ENCODE measurements at places on chromosomes 1 and 21.

- no peak for DNase-seq
These were observed 2.3 kb upstream of the BATF3 start for GRCh38 chr1:212701910-212702309.

- no peak for DNase-seq
These were observed 3.8 kb downstream of the IFI44L start for GRCh38 chr1:78624035-78624434.

GRCh38 chr1:214427871-214428277, 123.5 kb downstream of the PTPN14 start:
- no peak for DNase-seq

DNA sequence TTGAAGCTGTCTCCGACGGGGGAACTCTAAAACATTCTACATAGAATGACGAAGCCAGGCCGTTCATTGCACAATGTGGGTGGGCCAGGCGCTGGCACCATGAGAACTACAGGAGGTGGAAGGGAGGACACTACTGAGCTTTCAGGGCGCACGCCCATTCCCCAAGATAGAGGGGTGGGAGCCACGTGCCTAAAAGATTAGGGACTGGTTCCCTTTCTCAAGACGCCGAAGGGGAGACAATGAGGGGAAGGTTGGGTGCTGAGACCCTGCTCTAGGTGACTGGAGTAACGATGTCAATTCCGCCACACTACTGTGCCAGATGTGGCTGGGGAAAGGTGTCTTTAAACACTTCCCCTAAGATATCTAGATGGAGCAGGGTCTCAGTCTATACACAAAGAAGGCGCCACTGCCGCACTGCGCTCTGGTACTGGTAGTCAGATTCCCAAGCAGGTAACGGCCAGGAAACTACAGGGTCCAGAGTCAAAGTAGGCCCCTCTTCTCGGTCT, 782 bp downstream of the CSDE1 start:
- DNase-seq, result peak; percentile 44

DNA sequence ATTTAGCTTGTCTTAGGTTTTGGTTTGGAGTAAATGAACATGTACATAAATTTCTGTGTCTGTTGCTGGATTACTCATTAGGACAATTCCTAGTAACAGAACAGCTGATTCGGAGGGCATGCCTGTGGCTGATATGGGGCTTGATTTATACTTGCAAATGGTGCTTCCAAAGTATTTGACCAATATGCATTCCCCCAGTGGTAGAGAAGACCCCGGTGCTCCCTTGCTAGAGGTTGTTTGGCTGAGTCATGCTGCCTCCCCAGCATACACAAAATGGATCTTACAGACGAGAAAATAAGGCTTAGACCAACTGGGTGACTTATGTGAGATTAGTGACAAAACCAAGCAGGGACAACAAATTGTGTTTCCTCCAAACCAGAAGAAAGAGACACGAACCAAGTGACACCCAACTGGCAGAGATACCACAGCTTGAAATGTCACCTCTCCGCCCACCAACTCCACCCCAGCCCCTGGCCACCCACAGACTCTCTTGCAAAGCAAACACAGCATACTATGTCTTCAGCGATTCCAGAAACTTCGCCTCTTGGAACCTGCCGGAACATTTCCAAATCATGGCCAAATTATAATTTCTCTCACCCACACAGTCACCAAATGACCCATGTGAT, 75.9 kb upstream of the ETS2 start:
- no peak for DNase-seq

DNA sequence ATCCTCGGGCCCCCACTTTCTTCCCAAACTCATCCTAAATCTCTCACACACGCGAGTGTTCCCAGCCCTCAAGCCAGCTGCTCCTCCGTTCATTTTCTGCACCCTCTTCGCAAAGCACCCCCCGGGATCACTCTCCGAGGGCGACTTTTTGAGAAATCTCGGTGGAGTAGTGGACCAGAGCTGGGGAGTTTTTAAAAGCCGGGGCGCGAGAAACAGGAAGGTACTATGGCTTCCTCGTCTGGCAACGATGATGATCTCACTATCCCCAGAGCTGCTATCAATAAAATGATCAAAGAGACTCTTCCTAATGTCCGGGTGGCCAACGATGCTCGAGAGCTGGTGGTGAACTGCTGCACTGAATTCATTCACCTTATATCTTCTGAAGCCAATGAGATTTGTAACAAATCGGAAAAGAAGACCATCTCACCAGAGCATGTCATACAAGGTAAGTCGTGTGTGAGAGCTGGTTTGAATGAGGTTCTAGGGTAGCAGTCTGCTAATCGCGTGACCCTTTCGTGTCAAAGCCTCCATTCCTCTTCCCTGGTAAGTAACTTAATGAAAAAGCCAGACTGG, 800 bp downstream of the DR1 start:
- no peak for DNase-seq

DNA sequence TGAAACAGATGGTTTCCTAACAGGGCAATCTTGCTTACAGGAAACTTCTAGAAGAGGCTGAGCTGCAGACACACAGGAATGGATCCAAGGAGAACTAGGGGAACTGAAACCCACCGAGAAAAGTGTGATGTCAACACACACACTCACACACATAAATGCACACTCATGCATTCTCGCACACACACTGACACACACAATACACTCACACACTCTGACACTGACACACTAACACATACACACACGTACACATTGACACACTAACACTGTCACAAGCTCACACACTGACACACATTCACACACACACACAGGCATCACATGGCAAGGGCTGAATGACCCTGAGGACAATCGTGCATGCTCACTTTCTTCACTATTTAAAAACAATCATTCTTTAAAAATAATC, 142.7 kb downstream of the NPHP4 start:
- DNase-seq, result no peak

DNA sequence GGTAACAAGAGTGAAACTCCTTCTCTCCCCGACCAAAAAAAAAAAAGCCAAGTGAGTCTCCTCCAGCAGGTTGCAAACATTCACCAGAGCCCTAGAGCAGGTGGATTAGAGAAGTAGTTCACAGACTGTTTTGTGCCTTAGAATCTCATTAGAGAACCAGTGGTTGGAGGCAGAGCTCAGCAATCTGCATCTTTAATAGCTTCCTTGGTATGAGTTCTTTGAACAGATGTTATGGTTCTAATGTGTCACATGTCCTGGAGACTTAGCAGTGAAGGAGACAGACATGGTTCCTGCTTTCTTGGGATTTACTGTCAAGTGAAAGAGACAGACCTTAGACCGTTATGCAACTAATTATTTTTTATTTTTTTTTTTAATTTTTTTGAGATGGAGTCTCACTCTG, 26.8 kb downstream of the SESN2 start:
- DNase-seq, result no peak

GRCh38 chr1:6625584-6626149, 999 bp downstream of the THAP3 start:
- no peak for DNase-seq

DNA sequence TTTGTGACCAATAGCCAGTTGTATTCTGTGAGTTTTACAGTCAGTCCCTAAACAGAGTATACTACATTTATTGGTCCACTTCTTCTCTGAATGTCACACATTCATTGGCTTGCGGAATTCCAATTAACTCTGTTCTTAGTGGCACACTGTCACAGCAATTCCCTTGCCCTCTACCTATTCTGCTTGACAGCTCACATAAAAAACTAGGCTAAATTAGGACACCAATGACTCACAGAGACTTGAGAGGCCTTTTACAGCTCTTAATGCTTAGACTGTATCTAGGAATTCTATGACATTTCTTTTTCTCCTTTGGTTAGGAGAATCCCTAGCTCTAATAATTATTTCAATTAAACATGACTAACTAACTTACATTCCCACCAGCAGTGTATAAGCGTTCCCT, 104.1 kb downstream of the NEGR1 start:
- no peak for DNase-seq

GRCh38 chr1:1927751-1928150, 8.7 kb upstream of the TMEM52 start:
- DNase-seq, result no peak

DNA sequence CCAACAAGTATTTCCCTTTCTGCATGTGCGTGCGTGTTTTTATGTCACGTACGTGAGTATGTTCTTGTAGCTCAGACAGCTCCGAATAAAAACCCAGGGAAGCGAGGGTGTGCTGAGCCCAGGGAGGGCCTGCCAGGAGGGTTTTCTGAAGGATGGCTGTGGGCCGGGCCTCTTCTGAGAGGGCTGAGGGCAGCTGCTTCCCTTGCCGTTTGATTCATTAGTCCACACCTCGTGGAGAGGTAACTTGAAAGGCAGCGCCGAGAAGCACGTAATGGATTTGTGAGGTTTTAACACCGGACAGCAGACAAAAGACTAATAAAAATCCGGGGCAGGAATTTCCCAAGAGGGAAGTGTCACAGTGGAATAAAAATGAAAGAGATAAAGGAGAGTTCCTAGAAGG, 29.5 kb downstream of the CD247 start:
- DNase-seq, result no peak

DNA sequence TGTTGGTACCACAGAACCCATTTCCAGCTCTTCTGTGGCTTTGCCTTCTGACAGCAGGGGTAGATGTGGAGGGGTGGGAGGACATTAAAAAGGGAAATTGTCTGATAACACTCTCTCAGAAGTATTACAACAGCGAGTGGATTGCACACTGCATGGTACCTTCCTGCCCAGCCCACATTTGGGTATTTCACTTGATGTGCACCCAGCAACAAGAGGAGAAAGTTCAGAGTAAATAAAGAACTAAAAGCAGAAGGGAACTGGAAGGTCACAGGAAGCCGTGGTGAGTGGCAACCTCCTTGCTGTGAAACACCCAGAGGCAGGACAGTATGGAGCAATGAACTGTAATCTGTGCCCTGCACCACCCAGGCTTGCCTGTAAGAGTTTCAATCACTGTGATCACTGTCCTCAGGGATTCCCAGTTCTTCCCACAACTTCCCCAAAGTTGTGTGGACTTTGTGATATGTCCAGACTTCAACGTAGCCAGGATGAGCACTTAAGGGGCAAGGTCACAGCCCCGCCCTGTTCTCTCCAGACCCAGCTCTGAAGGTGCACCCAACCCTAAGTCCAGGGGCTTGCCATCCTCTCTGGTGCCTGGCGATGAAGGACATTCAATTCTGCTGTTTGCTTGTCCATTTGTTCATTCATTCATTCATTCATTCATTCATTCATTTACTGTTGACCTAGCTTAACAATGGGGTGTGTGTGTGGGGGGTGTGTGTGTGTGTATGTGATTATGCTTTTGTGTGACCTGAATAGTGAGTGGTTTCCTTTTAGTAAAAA, 18.7 kb upstream of the F5 start:
- DNase-seq, result no peak

- DNase-seq, result no peak
These were observed 66.9 kb upstream of the NGF start for GRCh38 chr1:115404911-115405310.

DNA sequence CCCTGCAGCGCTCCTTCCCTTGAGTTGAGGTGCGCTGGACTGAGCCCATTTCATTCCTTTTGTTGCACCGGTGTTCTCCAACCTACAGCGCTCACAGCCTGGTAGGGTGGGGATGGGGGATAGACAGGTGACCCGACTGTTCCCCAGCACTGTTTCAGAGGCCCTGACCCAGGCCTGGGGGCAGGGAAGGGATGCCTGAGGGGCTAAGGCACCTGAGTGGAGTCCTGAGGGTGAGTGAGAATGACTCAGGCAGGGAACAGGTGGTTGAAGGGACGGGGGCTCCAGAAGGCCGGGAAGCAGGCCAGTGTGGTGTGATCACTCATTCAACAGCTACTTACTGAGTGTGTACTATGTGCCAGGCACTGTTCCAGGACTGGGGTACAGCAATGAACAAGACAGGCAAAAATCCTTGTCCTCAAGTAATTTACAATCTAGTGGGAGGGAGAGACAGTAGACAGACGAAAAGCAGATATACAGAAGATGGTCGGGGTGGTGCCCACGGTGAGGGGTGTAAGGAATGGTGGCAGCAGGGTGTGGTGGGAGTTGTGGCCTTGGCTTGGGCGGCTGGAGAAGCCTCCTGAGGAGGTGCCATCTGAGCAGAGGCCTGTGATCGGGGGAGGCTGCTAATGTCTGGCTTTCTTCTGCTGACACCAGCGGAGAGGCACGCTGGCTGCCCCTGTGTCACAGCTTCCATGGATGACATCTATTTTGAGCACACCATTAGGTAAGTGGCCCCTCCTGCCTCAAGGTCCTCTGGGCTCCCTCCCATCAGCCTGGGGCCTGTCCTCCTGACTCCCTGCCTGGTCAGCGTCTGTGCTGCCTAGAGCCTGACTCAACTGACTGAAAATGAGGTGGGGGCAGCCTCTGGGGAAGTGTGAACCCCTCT, 37.4 kb downstream of the ACOT11 start:
- DNase-seq, result no peak

- DNase-seq, result no peak
These were observed 195.5 kb downstream of the LMO4 start for GRCh38 chr1:87524021-87524754.

DNA sequence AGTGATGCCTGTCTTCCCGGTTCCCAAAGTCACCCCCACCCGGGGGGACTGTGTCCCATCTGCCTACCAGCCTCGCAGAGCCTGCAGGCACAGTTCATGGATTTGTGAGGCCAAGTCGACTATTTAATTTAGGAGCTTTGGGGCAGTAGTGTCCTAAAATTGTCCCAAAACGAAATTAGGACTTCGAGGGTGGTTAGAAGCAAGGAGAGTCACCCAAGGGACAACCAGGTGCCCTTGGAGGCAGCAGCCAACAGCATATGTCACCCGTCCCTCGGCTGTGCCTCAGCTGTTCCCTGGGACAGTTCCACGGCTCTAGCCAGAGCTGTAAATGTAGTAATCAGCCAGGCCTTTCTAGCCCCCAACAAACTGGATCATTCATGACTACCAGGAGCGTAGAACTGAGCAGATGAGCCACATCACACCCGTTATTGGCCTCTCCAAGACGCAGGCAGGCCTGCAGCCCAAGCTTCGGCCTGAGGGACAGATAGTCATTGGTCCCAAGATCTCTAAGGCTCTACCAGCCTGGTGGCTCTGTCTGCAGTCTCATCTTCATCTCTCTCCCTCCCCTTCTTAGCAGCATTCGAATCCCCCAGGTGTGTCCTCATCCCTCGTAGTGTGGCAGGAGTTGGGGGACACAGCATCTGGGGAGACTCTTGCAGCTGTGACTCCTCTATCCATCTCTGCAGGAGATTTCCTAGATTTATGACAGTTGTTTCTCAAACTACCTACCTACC, 2.9 kb downstream of the PAX7 start:
- no peak for DNase-seq

DNA sequence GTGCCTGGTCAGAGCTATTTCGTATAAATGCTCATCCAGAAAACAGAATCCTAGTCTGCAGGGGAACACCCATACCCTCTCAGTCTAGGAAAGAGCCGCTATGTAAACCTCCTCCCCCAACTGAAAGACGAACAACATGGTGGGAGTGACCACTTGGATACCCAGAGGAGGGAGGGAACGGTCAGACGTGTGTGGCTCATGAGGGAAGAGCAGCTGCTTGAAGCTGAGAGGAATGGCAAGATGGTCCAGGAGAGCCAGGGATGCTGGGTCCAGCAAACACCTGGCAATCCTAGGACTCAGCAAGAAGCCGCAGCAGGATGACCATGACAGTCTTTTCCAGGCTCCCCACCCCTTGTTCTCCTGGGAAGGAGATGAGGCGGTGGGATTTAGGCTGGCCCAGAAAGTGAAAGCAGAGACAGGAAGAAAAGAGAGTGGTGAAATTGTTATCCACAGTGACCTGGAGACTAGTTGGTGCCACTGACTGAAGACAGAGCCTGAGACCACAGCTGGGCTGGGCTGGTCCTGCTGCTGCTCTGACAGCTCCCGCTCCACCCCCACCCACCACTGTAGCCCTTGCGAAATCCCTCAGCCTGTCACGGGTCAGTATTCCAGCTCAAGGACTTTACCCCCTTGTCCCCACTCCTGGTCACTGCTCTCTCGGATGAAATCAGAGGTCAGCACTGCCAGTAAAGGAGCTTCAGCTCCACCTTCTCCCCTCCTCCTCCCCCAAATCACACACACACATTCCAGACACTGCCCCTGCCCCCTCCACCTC, 3.6 kb downstream of the CERS2 start:
- DNase-seq, result no peak
